ENCODE measurements at places on chromosomes 6 and 20.

- no peak for DNase-seq
These were observed 1.7 kb downstream of the FAM184A start for GRCh38 chr6:119076576-119077390.

DNA sequence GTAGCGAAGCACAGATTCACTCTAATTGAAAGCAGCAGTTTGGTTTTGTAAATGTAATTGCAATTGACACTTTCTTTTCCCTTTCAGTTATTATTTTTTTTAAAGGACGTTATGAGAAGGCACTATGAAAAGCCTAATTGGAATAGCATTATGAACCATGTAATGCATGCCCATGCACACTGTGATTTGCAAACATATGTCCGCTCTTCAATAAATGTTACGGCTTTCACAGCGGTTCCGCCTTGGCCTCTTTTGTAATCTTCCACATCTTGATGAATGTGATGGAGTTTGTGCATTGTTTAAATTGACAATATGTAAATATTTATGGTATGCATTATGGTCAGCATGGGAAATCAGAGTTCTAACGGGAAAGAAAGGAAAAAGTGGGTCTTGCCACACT lies 61.3 kb downstream of the SAMD5 start:
- no peak for DNase-seq

DNA sequence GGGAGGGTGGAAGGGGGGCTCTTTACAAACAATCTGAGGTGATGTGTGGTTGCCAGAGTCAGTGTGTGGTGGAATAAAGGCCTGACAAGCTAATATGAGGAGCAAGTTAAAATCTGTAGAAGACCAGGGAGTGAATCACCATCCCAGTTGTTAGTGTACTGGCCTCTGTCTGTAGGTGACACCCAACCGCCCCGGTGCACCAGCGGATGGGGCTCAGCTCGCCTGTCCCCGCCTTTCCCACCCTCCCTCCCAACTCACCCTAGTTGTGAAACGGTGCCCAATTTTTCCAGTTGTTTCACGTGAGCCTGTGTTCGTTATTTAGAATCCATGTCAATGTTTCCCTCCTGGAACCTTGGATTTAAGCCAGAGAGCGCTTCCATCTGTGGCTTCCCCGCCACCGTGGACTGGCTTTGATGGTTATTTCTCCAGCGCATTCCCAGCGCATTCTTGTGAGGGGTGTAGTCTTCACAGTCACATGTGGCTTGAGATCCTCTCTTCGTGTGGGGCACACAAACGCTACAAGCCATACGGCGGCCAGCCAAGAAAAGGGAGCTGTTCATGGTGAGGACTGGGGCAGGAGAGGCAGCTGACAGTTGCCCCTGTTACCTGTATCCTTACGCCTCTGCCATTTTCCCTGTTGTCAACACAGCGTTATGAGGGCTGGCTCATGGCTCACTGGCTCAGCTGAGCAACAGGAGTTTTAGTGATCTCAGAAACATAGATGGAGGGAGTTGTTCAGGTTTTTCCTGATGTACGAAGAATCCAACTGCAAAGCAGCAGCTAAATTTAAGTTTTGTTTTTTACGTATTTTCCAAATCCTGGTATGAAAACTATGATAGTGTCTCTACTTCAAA lies 137.6 kb downstream of the ZDHHC14 start:
- DNase-seq: no peak

GRCh38 chr6:14452567-14453527 lies 335.3 kb downstream of the CD83 start:
- DNase-seq: no peak

DNA sequence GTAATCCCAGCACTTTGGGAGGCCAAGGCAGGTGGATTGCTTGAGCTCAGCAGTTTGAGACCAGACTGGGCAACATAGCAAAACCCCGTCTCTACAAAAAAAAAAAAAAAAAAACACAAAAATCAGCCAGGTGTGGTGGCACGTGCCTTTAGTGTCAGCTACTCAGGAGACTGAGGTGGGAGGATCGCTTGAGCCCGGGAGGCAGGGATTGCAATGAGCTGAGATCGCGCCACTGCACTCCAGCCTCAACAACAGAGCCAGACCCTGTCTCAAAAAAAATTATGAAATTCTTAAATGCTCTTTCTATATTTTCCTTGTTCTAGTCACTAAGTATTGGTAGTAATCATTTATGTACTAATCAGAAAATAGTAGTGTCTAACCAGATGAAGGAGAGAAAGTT lies 30.6 kb downstream of the SYTL3 start:
- no peak for DNase-seq

DNA sequence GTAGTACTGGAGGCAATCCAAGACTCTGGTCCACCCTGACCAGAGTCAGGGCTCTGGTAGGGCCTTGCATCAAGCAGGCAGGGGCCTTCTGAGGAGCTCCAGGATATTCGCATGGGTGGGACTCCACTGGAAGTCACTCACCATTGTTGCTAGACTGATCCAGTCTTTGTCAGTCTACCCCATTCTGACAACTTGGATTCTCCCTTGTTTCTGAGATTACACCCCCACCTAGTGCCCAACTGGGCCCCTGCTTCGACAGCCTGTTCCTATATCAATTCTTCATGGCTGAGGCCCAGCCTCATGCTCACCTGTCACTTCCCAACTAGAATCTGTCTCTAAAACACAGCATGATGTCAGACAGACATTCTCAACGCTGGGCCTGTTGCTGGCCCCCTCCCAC lies 5.2 kb downstream of the SLC35D3 start:
- DNase-seq: no peak

GRCh38 chr6:34519971-34520644 lies 36.0 kb downstream of the SPDEF start:
- DNase-seq: no peak

- no peak for DNase-seq
These were observed 54.8 kb upstream of the SGK1 start for GRCh38 chr6:134372603-134373281.

DNA sequence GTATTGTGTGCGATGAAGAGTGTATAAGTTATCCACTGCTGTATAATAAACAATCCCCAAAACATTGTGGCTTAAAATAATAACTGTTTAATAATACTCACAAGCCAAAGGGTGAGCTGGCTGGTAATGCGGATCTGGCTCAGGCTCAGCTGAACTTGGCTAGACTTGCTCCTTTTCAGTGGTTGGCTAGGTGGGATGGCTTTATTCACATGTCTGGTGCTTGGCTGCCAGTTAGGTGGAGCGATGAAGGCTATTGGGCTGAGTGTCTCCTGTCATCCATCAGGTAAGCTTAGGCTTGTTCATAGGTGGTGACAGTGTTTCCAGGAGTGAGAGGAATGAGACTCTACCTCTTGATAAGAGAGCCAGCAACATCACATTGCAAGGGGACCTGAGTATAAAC lies 135.0 kb upstream of the ASCC3 start:
- DNase-seq: no peak

GRCh38 chr6:15989397-15989796 lies 139.5 kb upstream of the MYLIP start:
- no peak for DNase-seq

GRCh38 chr6:159973951-159974350 lies 5.1 kb downstream of the IGF2R start:
- no peak for DNase-seq

DNA sequence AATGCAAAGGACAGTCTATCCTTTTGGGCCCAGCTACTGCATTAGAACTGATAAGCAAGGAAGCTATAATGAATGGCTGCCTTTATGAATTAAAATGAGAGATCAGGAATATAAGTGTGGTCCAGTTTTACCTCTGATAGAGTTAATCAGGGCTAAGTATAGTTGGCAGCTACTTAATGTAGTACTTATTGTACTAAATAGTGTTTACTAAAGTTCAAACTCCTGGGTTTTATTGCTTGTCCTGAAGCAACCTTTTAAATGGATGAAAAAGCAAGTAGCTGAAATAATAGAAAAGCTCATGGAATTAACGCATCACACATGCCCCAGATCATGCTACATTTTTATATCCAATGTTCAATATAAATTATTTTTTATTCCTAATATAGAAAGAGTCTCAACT lies 5.3 kb downstream of the TRMT11 start:
- DNase-seq: no peak

DNA sequence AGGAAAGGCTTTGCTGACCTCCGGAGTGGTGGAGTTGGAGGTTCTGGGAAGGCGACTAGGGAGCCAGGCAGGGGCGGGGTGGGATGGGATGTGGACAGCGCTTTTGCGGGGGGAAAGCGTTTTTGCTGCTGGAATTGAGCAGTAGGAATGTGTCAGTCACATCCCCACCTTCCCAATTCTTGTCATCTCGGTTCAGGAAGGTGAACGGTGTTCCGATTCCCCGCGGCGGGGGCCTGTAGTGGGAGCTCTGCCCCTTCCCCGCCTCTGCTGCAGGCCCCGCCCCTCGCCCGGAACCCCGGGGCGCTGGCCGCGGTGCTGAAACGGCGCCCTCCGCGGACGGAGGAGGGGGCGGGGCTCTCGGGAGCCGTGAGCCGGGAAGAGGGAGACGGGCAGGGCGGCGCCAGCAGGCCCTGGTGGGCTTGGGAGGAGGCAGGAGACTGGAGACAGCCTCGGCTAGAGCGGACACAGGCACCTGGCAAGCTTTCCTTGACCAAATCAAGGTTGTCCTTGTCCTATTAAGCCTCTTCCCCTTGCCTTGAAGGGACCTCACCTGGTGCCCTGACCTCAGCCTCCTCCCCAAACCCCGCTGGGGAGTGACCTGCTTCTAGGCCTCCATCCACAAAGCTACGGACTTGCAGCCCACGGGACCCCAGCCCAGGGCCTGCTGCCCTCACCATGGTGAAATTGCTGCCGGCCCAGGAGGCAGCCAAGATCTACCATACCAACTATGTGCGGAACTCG lies at the start of gene LHFPL5:
Gene LHFPL5, plus strand, starts transcription at position 357 of the 741 bp plus-strand sequence. Its CDS starts 319 bp downstream, at position 676.
- DNase-seq: peak; percentile 40

- no peak for DNase-seq
These were observed 3.6 kb upstream of the GPSM3 start for GRCh38 chr6:32195902-32196681.

GRCh38 chr20:10313701-10314100 lies 95.1 kb downstream of the SNAP25 start:
- DNase-seq: no peak

DNA sequence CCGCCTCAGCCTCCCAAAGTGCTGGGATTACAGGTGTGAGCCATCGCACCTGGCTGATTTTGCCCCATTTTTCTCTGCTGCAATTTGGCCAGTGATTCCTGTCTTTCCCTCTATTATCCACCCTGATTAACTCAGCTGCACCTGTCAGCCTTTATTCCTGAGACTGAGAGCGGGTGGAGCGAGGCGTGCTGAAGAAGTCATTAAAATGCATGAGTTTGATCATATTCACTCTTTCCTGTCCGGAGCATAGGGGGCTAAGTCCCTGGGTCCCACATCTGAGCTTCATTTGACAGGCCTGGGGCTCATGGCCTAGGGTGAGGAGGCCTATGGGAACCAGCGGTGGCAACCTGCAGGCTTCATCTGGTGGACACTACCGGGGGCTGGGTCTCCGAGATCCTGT lies 25.7 kb upstream of the CTNNBL1 start:
- no peak for DNase-seq

- no peak for DNase-seq
These were observed 42.8 kb downstream of the RPF2 start for GRCh38 chr6:111024681-111025080.

DNA sequence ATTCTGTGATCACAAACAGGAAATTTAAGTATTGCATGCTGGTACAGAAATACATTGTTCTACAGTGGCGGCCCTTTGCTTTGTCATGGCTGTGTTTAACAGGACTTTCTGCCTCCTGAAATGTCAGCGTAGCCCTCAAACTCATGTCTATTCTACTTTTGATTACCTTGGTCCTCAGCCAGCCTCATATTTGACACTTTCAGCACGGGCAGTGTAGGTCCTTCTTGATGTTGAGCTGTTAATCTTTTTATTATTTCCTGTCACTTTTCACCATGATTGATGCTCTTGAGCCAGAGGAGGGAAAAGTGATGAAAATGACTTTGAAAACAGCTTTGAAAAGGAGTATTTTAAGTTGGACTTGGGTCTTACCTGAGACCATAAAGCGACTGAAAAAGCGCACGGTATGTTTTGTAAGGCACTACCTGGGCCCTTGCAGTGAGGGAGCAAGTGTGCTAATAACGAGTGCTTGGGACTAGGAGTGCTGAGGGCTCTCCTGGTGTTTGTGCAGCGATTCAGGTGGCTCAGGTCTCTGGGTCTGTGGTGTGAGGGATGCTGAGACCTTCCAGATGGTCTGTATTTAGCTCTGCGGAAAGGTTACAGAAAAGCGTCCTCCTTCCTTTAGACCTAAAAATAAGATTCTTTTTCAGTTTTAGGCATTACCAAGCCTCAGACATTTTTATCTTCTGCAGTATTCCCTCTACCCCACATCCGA lies 45.2 kb upstream of the RREB1 start:
- no peak for DNase-seq

DNA sequence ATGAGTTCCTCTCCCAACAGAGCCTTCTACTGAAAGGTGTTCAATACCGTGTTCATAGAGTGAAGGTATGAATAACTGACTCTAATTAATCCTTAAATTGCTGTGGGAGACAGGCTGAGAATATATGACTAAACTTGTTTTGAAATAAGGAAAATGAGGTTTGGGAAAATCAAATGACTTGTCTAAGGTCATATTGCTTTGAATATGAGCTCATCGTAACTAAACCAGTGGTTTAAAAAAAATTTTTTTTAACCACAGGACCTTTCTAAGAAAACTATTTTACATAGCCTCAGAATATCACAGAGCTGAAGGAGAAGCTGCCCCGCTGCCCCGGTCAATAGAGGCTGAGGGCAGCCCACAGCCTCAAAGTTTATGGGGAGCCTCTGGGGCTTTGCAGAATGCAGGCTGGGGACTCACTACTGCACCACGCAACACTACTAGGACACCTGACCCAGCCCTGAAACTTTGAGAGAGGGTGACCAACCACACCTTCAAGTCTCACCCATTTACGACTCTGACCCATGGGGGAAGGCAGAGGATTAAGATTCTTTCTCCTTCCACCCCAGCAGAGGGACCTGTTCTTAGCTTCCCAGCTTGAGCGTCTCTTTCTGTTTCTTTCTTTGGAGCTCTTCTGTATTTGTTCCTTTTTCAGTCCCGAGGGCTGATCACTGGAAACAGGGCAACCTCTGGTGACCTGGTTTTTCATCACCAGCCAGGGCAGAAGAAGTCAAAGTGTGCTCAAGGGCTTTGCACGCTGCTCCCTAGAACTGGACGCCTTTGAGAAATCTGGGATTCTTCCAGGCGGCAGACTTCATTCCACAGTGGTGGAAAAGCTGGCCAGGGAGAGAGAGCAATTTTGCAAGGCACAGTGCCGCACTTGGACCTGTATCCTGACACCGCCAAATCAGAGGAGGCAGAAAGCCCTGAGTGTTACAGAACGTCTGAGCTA lies 220.2 kb downstream of the ATXN1 start:
- DNase-seq: no peak

- DNase-seq: no peak
These were observed 102.3 kb downstream of the CTNNBL1 start for GRCh38 chr20:37796121-37796520.
